Putamen (tissue), 1 donor: ENCODE measurements at places on chromosomes 4 and X.

DNA sequence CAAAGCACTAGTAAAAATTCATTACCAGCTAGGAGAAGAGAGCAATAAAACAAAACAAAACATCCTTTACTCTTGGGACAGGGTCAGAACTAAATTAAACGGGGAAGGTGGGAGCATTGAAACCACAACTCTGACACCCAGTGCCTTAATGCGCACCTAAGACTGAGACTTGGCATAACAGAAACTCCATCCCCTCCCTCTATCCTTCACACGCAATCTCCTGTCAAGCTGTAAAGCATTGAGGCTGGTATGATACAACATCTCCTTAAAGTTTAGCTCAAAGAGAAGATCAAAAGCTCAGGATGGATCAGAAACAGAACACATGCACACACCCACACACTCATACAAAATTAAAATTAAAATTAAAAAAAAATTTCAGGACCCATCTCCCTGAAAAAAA, 951.3 kb downstream of the STIM2 start:
- no peak for DNase-seq

DNA sequence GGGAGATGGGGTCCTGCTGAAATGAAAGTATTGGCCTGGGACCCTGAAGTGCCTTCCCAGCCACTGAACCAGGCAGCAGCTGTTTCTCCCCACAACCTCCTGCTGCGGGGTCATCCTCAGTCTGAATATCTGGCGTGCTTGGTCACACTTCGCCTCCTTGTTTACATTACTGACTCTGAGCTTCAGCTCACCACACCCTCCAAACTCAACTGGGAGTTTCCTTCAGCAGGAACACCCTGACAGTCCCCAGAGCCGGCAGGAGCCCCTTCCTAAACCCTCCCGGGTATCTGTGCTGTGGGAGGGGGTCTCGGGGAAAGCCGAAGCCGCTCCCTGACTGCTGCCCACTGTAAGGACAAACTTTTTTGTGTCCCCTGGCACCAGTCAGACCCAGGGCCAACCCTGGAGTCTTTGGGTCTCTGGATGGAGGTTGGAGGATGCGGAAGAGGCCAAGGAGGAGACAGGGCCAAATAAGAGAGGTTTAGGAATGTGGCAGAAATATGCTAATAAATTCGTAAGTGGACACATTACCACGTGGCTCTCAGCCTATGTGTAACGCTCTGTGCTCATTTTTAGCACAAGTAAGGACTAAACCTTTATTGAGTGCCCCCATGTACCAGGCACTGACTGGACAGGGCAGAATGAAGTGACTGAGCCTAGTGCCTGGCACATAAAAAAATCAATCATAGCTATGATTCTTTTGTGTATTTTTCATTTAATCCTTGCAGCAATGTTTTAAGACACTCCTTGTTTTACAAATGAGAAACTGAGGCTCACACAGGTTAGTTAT, 20.7 kb downstream of the FHDC1 start:
- DNase-seq, result no peak

- DNase-seq, result no peak
Measured at GRCh38 chr4:41638866-41639265, 100.9 kb downstream of the LIMCH1 start.

GRCh38 chr4:66516940-66517339, 846.7 kb upstream of the EPHA5 start:
- no peak for DNase-seq

DNA sequence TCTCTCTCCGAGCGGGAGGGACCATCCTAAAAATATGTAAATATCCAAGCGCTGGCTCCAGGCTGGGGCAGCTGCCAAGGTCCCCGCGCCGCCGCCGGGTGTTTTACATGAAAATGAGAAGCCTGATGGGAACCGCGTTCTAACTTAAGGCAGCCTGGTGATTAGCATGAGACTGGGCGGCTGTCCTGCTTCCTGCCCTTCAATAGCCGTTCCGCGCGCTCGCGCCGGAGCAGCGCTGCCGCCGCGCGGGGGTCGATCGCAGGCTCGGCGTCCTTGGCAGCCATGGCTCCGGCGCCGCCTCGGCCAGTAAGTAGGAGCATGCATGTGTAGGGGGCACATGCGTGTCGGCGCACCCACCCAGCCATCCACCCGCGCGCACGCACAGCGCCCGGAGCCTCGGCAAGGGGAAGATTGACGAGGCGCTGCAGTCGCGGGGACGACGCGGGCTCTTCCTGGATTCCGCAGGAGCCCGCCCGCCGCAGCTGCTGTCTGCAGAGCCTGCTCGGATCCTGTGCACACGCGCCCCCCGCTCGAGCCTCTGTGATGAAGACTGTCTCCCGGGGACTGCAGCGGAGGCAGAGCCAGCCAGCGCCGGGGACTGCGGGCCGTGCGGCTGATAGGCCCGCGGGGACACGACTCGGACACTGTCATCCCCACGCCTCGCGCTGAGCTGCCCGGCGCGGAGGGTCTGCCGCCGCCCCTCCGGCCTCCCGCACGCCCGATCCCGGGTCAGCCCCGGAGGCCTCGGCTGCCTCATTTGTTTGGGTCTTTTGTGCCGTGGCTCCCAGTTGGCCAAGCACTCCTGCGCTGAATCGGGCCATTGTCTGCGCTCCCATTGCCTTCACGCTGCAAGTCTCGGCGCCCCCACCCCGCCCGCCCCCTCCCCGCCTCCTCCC, 734 bp downstream of the STOX2 start:
- peak; percentile 86 for DNase-seq

GRCh38 chrX:63740382-63740781, 44.6 kb downstream of the ARHGEF9 start:
- DNase-seq, result no peak

- no peak for DNase-seq
Measured at GRCh38 chr4:130077275-130077674, 981.3 kb downstream of the C4orf33 start.

- DNase-seq, result no peak
Measured at GRCh38 chr4:95289028-95289634, 259.6 kb downstream of the UNC5C start.

GRCh38 chr4:54723820-54724219, 66.1 kb downstream of the KIT start:
- DNase-seq, result no peak

- DNase-seq, result no peak
Measured at GRCh38 chr4:149140841-149141240, 674.8 kb downstream of the IQCM start.

- no peak for DNase-seq
Measured at GRCh38 chr4:190121759-190122158, 51.8 kb upstream of the DUX4 start.

DNA sequence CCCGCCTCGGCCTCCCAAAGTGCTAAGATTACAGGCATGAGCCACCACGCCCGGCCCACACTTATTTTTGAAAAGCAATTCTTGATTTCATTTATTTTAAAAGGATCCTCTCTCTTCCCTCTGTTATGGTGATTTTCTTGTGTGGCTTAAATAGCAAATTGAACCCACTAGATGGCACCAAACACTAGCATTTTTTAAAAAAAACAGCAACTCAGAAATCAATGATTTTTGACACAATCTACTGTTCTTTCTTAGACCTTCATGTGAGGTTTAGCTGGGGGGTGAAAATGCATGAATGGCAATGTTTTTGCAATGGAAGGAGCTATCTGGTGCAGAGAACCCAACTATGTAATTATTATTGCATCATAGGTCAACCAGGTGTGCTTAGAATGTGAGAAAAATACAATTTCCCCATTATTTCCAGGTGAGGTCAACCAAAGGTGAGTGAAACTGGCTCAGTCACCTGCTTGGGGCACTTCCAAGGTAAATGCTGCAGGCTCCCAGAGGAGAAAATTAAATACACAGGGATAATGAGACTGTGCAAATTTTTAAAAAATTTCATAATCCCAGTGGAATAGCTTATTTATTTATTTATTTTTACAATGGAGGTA, 226.7 kb upstream of the PRKX start:
- no peak for DNase-seq

DNA sequence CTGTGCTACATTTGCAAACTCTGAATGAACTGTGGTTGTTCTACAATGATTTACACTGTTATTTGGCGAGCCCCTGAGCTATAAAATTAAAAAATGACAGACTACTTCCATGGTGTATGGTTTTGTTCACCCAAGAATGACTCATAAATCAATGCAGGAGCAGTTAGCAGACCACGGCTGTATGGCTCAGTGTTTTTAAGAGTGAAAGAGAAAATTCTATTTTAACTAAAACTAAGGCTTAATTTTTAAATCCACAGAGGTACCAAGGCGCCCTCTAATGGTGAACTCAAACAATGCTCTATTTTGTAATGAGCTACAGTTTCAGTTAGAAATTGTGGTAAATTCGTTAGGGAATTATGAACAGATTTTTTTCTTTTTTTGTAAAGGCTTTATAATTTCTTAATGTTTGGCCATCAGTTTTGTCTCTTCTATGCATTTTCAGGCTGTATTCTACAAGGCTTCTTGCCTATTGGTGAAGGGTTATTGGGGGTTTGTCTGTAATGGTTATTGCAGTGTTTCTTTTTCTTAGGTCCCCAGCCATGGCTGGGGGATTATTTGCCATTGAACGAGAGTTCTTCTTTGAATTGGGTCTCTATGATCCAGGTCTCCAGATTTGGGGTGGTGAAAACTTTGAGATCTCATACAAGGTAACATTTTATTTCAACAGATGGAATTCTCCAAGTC, 32.5 kb downstream of the HMGB2 start:
- DNase-seq, result peak; percentile 14

DNA sequence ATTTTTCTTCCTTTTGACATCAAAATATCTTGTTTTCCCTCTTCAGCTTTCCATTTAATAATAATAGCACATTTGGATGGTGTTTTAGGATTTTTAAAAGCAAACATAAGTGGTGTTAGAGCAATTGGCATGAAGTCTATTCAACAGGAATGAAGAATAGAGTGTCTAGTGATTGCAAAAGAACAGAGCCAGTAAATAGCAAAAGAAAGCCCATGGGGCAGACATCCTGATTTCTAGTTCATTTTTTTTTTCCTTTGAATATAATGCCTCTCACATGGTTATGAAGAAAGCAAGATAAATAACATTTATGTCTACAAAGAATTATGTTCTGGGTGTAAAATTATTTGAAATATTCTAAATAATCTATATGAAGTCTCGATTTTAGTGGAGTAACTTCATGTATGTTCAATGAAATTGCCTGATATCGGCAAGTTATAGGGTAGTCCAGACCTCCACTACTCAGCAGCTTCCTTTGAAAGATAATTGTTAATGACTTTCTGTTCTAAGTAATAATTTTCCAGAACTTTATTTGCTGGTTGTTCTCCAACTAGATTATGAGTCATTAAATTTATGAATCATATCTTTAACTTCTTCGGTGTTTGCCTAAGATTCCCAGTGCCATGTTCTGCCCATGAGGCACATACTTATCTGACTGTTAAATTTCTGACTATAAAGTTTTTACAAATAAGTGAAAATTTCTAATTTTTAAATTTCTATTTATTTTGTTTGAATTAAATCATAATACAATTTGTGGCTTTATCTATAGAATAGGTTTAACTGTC, 587.9 kb downstream of the TLL1 start:
- DNase-seq, result no peak

DNA sequence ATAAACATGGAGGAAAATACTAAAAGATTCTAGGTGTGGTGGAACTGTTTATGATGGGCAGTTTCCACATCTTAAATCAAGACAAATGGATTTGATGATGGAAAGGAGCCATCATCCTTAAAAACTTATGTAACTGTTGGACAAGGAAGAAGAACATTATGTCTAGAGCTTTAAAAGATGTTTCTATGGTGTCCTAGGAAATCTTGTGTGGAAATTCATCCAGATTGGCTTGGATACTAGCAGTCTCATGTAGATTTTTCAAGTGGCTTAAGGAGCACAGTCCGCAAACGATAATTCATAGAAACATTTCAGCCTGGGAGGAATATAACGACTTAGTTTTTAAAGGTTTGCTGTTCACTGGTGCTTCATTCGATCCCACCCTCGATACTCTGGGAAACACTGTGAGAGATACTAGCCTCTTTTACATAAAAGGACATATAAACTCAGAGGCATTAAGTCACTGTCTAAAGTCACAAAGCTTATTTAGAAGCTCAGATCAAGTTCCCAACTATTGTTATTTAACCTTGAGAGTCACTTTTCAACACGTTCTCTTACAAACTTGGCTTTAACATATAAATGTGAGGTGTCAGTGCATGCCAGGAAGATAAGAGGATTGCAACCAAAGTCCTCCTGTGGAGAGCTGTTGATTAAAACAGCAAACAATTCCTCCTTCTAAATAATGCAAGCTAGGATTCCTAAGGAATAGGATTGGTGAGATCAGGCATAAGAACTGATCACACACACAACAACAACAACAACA, 135.7 kb upstream of the SCML1 start:
- DNase-seq, result no peak

DNA sequence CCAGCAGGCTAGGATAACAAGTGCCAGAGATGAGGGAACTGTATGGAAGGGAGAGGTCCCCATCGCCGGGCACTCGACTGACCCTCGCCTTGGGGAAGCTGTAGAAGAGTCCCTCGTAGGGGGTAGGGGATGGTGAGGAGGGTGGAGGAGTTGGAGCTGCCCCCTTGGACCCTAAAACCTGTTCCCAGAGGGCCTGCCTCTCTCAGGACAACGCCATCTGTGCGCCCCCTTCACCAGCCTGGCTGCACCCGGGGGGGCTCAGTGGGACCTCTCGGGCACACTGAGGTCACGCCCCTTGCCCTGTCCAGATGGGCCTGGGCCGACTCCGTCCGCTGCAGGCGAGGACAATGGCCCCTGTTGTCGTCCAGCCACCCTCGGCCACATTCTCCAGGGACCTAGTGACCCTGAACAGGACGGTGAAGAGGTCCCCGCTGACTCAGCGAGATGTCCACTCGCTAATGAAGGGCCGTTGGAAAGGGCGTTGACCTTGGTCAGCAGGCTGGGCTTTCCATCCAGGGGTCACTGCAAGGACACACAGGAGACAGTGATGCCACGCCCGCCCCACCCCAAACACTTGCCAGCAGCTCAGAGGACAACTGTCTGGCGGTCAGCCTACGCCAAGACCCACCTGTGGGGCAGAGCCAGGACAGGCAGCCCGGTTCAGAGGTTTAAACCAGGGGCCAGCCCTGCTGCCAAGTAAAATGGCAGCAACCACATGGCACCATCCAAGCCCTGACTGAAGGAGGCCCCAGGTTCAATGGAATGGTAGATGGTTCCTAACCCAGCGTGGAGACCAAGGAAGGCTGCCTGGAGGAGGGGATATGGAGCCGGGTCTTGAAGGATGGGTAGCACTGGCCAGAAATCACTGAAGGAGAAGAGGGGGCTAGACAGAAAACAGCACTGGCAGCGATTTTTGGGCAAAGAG, 51.2 kb downstream of the HMX1 start:
- no peak for DNase-seq

GRCh38 chr4:163201358-163201757, 34.7 kb upstream of the NAF1 start:
- no peak for DNase-seq

GRCh38 chr4:92969650-92970379, 666.0 kb downstream of the GRID2 start:
- DNase-seq, result no peak

GRCh38 chrX:124720532-124720931, 374.2 kb downstream of the SH2D1A start:
- DNase-seq, result no peak

DNA sequence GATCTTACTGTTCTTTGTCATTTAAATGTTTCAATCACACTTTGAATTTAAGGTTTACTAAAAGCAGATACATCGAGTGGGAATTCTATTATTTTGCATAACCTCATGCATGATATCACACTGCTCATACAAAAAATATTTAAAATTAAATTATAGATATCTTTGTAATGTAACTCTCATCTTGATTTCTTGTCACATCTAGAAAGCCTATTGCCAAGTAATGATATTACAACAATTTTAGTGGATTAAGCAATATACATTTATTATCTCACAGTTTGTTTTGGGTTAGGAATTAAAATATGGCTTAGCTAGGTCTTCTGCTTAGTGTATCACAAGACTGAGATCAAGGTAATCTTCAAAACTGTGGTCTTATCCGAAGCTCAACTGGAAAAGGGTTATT, 865.0 kb downstream of the CCSER1 start:
- no peak for DNase-seq

- no peak for DNase-seq
Measured at GRCh38 chrX:23664496-23664895, 2.8 kb upstream of the PRDX4 start.
